Mesenchymal stem cell (in vitro differentiated cells and primary cell): ENCODE measurements at places on chromosomes 13 and 19.

- no peak for DNase-seq
These were observed 18.4 kb upstream of the RUBCNL start for GRCh38 chr13:46405457-46405856.

GRCh38 chr19:34189917-34190425 lies 17.7 kb downstream of the LSM14A start:
- no peak for DNase-seq

- no peak for DNase-seq
These were observed 3.3 kb upstream of the TPP2 start for GRCh38 chr13:102593466-102593865.

- no peak for DNase-seq
These were observed 9.8 kb downstream of the ZNF606 start for GRCh38 chr19:57992841-57993240.

GRCh38 chr19:35086455-35086854 lies 29.2 kb upstream of the FXYD3 start:
- no peak for DNase-seq

DNA sequence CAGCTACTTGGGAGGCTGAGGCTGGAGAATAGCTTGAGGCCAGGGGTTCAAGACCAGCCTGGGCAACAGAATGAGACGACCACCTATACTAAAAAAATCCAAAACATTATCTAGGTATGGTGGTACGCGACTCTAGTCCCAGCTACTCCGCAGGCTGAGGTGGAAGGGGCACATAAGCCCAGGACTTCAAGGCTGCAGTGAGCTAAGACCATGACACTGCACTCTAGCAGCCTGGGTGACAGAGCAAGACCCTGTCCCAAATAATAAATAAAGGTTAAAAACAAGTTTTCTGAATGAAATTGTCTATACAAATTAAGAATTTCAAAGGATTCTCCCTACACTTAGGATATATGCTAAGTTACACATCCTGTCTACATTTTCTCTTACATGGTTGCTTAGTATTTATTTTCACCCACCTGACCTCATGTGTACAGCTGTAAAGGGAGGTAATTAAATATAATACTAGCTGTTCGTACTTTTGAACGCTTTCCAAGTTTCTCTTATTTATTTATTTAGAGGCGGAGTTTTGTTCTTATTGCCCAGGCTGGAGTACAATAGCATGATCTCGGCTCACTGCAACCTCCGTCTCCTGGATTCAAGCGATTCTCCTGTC lies 1.6 kb downstream of the SLC25A30 start:
- peak; percentile 16 for DNase-seq

- DNase-seq: no peak
These were observed 6.3 kb downstream of the GPR18 start for GRCh38 chr13:99251921-99252320.

DNA sequence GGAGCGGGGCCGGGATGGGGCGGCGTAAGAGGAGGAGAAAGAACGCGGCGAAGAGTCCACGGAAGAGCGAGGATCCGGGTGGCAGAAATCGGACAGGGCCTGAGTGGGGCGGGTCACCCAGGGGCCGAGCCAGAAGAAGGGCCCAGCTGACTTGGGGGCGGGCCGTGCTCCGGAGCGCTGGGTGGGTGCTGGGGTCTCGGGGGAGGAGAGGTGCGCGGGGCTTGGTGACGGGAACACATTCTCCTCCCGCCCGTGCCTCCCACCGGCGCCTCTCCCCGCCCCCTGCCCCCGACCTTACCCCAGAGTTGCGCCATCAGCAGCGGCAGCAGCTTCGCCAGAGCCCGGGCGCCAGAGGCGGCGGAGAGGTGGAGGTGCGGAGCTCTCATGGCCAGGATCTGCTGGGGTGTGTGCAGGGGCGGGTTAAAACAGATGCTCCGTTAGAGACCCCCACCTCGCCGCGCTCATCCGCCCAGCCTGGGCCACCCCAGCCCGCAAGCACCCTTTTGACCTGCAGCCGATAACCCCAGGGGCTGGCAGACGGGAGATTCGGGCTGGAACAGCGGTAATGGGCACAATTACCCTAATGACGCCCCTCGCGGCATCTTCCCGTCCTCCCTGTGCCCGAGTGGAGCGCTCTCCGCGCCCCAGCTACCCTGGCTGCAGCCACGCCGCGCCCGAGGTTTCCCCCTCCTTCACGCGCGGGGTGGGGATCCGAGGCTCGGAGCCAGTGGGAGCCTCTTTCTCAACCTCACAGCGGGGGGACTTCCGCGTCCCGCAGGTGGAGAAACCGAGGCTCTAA lies 565 bp downstream of the KLK10 start:
- DNase-seq: no peak

DNA sequence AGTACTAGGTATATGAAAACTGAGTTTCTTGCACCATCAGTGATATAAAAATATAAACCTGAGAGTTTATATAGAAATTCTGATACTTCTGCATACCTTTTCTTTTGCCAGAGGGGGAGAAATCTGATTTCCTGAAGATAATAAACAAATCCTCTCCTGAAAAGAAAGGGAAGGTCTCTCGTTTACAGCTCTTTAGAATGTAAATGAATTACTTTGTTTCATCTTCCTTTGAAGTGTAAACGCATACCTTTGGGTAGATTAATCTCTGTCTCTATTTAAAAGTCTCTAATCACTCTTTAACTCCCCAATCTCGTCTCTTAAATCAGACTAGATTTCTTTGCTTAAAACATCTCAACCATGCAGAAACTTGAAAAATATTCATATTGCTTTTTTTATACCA lies 1092.9 kb downstream of the SLITRK5 start:
- DNase-seq: no peak

DNA sequence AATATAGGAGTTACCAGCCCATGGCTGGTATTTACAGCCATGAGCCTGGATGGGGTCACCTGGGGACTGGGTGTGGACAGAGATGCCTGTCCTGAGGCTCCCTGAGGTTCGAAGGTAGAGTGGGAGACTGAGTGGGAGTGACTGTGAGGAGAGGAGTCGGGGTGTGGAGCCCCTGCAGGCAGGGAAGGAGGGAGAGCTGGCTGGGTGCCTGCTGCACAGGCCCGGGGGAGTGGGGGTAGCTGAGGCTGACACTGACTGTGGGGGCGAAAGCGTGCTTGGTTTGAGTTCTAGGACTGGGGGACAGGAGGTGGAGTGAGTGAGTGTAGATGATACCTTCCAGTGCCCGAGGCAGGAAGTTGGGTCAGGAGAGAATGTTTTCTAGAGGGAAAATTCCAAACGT lies 7.1 kb downstream of the RAB11B start:
- DNase-seq: no peak
